ENCODE measurements at places on chromosomes 11 and 22.

- no peak for DNase-seq
These were observed 6.9 kb downstream of the AP5B1 start for GRCh38 chr11:65773784-65774411.

- DNase-seq = no peak
These were observed 82.1 kb upstream of the PTH start for GRCh38 chr11:13577881-13578280.

- no peak for DNase-seq
These were observed 1.2 kb downstream of the ACCS start for GRCh38 chr11:44067266-44067665.

DNA sequence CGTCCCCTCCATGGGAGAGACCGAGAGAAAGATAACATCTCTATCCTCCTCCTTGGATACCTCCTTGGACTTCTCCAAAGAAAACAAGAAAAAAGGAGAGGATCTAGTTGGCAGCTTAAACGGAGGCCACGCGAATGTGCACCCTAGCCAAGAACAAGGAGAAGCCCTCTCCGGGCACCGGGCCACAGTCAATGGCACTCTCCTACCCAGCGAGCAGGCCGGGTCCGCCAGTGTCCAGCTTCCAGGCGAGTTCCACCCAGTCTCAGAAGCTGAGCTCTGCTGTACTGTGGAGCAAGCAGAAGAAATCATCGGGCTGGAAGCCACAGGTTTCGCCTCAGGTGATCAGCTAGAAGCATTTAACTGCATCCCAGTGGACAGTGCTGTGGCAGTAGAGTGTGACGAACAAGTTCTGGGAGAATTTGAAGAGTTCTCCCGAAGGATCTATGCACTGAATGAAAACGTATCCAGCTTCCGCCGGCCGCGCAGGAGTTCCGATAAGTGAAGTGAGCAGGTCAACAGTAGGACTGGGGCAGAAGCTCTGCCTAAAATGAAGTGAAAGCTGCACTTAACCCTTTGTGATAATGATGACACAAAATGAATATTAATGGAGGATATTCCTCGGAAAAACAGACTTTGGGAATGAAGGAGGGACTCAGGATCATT lies 65.3 kb downstream of the WNT11 start:
- no peak for DNase-seq

GRCh38 chr11:8067567-8067928 lies 13.5 kb upstream of the TUB start:
- no peak for DNase-seq

DNA sequence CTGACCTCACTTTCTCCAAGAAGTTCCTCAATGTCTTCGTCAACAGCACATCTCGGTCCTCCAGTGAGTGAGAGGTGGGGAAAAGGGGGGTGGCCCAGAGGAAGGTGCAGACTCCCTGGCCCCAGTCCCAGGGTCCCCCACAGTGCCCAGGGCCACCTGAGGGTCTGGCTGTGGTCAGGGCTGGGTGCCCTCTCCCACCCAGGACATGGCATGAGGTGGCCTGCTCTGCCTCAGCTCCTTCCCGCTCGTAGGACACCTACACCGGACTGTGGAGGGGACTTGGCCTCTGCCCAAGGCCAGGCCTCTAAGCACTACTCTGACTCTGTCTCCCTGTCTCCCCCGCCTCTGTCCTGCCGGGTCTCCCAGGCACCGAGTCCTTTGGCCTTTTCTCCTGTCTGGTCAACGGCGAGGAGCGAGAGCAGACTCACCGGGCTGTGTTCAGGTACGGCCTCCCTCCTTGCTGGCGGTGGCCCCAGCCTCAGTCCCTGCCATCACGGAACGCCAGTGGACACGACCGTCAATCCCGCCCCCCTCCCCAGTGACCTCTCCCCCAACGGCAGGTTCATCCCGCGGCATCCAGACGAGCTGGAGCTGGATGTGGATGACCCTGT lies 4.5 kb downstream of the MAPK8IP2 start:
- no peak for DNase-seq

DNA sequence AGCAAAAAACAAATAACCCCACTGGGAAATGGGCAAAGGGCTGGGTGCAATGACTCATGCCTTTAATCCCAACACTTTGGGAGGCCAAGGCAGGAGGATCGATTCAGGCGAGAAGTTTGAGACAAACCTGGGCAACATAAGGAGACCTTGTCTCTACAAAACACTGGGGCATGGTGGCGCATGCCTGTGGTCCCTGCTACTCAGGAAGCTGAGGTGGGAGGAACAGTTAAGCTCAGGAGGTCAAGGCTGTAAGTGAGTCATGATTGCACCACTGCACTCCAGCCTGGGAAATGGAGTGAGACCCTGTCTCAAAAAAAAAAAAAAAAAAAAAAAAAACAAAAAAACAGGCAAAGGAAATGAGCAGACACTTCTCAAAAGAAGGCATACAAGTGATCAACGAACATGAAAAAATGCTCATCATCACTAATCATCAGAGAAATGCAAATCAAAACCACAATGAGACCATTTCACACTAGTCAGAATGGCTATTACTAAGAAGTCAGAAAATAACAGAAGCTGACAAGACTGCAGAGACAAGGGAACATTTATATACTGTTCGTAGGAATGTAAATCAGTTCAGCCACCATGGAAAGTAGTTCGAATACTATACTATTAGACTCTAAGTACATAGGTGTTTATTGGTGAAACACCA lies 48.2 kb upstream of the SMCO4 start:
- DNase-seq = no peak

Measured in stimulated activated CD8-positive, alpha-beta memory T cell treated with anti-CD3 and anti-CD28 coated beads, Interleukin-15, amount 100 ng/mL, for 48 hours (primary cell).